ENCODE measurements at places on chromosomes 4 and X.

GRCh38 chrX:153460826-153461225 is 9.6 kb downstream of the HAUS7 start:
- DNase-seq, result peak; percentile 44

GRCh38 chrX:867966-868647 is 237.5 kb downstream of the SHOX start:
- DNase-seq, result no peak

DNA sequence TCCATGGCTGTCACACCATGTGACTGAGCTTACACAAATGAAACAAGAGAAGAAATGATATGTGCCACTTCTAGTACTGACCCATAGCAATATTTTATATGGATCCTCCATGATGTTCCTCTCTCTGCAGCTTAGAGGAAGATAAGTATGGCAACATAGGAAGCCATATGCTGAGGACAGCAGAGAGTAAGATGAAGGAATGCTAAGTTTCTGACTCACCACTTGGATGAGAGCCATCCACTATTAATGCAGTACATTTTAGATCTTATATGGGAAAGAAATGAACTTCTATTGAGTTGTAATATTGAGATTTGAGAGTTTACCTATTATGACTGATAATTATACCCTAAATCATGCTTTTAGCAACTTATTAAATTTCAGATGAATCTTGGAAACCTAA is 386.9 kb upstream of the MAOA start:
- no peak for DNase-seq

DNA sequence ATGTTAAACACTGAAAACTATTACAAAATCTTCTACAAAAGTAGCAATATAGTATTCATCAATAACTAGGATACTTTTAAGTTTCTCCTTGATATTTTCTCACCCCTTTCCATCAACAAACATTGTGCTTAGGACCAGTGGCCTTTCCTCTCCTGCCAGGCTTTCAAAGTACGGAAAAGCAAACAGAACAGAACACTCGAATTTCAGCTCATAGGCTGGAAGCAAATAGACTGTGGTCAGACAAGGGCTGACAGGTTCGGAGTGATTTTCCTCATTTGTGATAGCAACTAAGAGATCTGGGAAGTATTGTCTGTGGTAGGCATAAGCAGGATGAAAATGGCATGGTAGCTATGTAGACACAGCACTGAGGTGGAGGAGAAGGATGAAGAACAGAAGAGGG is 68.6 kb upstream of the SORBS2 start:
- DNase-seq, result no peak

GRCh38 chrX:140508958-140509357 is 4.1 kb upstream of the SOX3 start:
- DNase-seq, result no peak

GRCh38 chr4:38678078-38678477 is 14.1 kb downstream of the KLF3 start:
- no peak for DNase-seq

- no peak for DNase-seq
These were observed 54.4 kb downstream of the SOD3 start for GRCh38 chr4:24849756-24850155.

- no peak for DNase-seq
These were observed 139.5 kb downstream of the CPZ start for GRCh38 chr4:8732092-8732491.

DNA sequence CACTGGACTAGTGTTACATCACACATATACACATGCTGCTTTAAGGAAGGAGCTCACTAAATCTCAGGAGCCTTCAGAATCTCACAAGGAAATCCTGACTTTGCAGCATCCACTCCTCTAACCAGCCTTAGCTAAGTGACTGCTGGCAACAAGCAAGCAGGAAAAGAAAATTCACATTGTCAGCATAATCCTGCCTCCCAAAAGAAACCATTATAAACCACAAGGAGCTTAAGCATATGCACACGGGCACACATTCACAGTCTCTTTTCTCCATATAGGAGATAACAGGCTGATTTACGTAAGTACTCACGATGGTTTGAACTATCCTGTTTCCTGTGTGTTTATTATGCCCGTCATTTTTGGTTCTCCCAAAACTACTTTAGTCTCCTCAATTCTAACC is 136.3 kb downstream of the TMEM144 start:
- no peak for DNase-seq

- no peak for DNase-seq
These were observed 231.7 kb upstream of the GATB start for GRCh38 chr4:151992332-151993154.

DNA sequence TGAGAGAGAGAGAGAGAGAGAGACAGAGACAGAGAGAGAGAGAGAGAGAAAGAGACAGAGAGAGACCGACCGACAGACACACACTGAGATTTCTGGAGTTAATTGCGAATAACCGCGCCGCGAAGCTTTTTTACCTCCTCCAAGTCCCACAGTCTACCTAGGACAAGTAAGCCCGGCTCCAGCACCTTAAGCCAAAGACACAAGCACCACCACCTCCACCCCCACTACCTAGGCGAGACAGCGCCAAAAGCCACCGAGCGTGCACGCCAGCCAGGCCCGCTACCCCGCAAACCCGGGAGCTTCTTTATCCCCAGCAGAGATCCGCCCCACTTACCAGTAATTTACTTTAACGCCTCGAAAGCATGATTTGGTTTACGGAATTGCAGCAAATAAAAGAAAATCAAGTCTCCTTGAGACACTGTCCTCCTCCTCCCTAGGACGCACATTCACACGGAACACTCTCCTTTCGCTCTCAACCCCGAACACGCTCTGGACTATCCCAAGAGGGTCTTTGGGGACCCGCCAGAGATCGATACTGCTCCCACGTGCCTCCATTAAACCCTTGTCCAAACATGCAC is 649.6 kb upstream of the DIPK2B start:
- peak; percentile 37 for DNase-seq

All from activated CD4-positive, CD25-positive, alpha-beta regulatory T cell treated with anti-CD3 and anti-CD28 coated beads, Interleukin-2, amount 50 U/mL, for 72 hours (primary cell).